ENCODE measurements at places on chromosomes 6 and 20.

- no peak for DNase-seq
These were observed 109.4 kb upstream of the ARMC2 start for GRCh38 chr6:108738684-108739416.

DNA sequence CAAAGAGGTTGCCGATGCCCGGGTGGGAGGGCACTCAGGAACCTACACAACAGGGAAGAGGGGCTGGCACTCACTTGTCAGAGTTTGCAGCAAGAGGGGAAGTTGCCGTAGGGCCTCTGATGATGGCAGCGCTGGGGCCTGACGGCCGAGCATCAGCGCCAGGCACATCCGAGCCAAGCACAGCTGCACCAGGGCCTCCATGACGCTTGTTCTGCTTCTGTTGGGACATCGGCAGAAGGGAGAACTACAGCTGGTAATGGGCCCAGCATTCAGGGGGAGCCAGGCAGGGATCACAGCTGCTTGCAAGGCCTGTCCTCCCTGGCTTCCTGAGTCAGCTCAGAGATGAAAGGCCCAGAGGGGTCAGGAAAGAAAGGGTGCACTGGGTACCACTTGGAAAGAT, 367.7 kb downstream of the CDH4 start:
- no peak for DNase-seq

DNA sequence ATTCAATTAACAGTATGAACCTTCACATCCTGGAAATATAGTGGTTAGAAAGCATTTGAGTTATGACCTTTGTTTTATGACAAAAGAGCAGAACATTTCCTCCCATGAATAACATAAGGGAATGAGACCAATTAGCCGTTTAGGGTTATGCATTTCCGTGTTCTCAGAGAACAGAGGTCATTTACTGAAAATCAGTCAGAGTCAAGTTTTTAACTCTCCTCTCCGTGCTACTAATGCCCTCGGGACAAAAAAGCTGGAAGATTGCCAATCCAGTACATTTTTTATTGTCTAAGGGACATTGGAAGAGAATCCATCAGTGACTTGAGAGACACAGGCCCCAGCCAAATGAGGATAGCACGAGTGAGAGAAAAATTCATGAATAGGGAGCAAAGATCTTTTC, 632.7 kb downstream of the RFPL4B start:
- no peak for DNase-seq

GRCh38 chr6:1313384-1313766, 1.5 kb downstream of the FOXQ1 start:
- no peak for DNase-seq

GRCh38 chr6:148599967-148600426, 146.8 kb upstream of the UST start:
- DNase-seq: no peak

DNA sequence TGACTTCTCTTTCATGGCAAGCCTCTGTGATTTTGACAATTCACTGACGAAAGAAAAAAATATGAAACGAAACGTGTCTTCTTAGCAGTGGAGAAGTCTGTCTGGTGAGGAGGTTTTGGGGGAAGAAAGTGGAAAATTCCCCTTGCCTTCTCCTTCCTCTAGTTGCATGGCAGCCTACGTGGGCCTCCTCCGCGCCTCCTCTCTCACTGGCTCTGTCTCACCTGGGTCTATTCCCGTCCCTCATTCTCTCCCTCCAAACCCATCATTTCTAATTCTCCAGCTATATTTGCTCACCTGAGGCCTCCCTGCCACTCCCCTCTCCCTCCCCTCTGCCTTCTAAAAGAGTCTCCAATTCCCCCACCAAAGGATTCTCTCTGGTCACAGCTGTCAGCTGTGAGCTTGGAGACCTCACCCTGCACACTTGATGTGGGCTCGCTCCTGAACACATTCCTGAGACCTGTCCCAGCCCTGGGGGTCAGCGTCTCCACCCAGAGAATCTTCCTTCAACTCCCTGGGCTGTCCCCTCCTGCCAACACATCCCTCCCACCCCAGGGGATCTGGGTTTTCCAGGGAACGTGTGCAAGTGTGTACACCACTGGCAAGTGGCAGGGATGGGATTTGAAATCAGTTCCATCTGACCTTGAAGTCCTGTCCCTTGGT, 159.6 kb upstream of the PMEPA1 start:
- no peak for DNase-seq

DNA sequence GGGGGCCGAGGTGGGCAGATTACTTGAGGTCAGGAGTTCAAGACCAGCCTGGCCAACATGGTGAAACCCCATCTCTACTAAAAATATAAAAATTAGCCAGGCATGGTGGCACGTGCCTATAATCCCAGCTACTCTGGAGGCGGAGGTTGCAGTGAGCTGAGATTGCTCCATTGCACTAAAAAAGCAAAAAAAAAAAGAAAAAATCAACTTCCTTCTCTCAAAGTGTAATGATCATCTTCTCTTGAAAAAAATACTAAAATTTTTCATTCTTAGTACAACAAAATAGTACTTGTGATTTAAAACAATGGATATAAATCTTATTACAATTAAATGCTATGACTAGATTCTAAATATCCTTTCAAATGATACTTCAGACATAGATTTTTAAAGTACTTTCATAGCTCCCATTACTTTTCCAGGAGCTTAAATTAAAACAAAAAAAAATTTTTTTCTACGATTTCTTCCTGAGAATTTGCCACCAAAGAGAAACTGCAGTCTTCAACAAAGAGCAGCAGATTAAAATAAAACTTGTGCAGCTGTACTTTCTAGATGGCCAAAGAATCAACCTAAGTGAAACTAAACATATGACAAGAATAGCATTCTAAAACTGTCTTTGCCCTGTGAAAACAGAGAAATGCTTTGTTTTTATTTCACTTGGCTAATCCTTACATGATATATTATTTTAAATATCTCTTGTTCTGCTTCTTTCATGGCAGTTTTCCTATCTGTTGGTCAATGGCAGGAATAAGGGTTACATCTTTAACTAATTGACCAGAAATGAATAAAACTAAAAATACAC, 75.2 kb downstream of the MAP3K5 start:
- DNase-seq: no peak

DNA sequence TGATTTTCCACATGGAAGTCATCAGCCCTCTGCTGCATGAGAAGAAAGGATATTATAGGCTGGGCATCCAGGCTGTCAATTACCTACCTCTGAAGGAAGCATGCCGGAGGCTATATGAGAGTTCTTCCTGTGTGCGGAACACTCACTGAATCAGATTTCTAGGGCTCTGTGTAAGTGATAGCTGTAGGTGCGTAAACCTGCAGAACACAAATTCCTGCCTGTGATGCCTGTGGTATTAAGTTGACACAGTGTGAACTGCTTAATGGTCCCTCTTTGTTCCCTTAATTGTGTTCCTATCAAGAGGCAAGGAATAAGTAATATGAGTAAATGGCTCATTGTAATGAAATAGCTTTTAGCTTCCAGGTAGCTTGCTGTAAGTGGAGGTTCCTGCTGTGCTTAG, 103.3 kb downstream of the ANKS1A start:
- DNase-seq: no peak

- no peak for DNase-seq
These were observed 149.8 kb downstream of the TTLL2 start for GRCh38 chr6:167474725-167475124.

GRCh38 chr6:26243752-26244151, 121.2 kb upstream of the BTN3A2 start:
- no peak for DNase-seq

- DNase-seq: no peak
These were observed 109.7 kb downstream of the DST start for GRCh38 chr6:56532766-56533551.

DNA sequence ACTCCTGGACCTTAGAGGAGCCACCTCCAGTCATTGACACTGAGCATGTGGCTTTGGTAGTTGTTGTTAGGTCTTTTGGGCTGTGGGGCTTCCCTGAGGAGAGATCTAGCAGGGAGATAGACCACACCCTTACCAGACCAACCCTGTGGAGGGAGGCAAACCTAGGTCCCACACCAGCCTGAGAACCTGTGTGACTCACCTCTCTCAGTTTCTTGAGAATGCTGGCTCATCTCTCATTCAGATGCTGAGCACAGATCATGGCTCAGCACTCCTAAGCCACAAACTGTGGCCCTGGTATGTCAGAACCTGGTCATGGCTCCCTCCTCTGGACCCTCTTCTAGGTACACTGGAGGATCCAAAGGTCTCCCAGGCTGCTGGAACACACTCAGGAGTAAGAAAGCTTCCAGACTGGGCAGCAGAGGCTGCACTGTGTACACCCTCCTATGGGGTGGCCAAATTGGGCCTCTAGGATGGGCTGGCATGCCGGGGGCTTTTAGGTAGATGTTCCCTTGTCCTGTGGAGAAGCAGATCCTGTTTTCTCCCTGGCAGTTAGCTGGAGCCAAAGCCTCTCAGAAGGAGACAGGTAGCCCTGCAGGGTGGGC, 1294.5 kb downstream of the KHDRBS2 start:
- DNase-seq: no peak

DNA sequence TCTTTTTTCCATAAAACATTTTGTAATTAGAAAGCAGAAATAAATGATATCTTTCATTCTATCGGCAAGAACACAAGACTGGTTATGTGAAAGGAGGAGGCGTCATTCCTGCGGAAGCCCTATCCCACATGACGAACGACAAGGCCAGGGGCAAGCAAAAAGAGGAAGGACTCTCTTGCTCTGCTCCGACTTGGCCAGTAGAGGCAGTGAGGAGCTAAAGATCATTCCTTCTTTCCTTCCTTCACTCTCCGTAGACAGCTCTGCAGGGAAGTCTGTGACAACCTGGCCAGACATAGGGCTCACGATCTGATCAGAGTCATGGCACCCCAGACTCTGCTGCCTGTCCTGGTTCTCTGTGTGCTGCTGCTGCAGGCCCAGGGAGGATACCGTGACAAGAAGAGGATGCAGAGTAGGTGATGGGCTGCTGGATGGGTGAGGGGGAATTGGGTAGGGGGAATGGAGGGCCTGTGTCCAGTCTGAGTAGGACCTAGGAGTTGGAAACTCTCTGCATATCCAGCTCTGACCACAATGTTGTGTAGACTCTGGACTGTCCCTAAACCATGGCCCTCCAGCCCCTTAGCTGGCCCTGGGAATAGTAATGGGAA, at the start of gene WFDC10A:
TSS of gene WFDC10A (plus strand) at position 244 of the 605 bp plus-strand sequence. CDS start at position 319, 75 bp downstream.
- DNase-seq: peak; percentile 4

GRCh38 chr6:76852776-76853175, 610.5 kb downstream of the HTR1B start:
- DNase-seq: no peak

- DNase-seq: no peak
These were observed 86.9 kb downstream of the SOBP start for GRCh38 chr6:107576852-107577251.

GRCh38 chr6:66478705-66479104, 771.7 kb upstream of the EYS start:
- DNase-seq: no peak

GRCh38 chr6:165768961-165769360, 105.9 kb upstream of the PDE10A start:
- no peak for DNase-seq

DNA sequence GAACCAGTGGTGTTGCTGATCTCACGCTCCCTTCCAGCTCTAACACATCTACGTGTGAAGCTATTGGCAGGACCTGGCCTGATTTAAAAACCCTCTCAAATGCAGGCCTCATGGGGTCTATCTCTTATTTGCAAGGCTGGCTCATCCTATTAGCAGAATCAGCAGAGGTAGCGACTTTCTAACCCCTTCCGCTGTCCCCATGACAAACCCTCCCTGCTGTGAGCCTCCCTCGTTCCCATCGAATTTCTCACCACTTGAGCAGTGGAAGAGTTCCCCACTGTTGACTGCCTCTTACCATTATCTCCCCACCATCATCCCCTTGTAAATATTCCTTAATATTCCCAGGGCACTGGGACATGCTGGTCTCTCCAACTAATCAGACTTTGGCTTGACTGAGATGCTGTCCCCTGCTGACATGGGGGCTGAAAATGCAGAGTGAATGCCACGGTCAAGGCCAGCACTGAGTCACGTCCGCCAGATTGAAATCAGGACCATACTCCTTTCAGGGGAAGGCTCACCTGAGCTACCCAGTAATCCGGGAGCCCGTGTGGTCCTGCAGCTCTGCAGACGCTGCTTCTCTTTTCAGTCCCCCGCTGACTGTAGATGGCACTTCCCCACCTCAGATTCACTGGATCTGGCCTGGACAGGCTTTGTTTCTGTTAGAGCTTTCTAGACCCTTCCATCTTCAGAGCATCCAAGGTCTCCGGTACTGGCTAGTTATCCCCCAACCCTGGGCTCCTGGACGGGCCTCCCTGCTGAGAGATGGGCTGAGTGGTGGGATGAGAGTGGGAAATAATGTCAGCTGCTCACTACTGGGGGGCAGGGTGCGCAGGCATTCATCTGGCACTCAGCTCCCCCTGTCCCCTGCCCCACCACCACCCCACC, 23.1 kb downstream of the AAR2 start:
- DNase-seq: no peak

GRCh38 chr6:143902827-143903226, 38.6 kb downstream of the ZC2HC1B start:
- DNase-seq: no peak

- no peak for DNase-seq
These were observed 55.7 kb downstream of the FAM184A start for GRCh38 chr6:119022796-119023195.

- DNase-seq: no peak
These were observed 87.7 kb downstream of the THEMIS start for GRCh38 chr6:127812985-127813698.

- DNase-seq: no peak
These were observed 260.9 kb downstream of the TENT5A start for GRCh38 chr6:81491454-81492101.

GRCh38 chr20:42754706-42755105, 435.0 kb downstream of the PTPRT start:
- no peak for DNase-seq

- DNase-seq: no peak
These were observed 50.3 kb upstream of the TXNDC5 start for GRCh38 chr6:7960848-7961247.

GRCh38 chr20:21301940-21302663, 1.0 kb upstream of the XRN2 start:
- DNase-seq: no peak

DNA sequence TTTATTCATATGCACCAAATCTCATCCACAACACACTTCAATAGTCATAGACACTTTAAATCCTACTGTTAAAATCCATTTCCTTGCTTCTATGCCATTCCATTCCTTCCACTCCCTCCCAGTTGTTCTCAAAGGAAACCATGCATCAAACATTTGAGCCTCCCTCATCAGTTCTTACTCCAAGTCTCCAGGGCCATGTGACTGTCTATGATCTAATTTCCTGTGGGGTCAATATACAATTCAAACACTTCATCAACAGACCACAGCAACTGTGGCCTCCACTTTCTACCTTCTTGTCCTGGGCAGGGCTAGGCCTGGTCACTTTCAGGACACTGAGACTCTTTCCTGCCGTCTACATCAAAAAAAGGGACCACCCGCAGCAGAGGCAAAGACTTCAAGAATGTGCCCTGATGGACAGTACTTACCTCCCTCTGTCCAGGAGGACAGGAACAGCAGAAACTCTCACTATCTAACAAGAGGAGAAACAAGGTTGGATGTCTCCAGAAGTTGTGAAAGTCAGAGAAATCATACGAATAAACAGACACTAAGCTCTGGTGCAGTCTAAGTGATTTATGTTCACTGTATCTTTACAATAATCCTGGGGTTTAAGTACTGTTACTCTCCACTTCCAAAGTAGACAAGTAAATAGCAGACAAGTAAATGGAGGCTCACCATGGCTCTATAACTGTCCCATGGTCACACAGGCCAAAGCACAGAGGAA, 160.2 kb downstream of the QRSL1 start:
- DNase-seq: no peak

All from CD4-positive, alpha-beta T cell treated with Interleukin-1 beta for 1 hour (primary cell).